ENCODE measurements at places on chromosomes 2 and 18.

DNA sequence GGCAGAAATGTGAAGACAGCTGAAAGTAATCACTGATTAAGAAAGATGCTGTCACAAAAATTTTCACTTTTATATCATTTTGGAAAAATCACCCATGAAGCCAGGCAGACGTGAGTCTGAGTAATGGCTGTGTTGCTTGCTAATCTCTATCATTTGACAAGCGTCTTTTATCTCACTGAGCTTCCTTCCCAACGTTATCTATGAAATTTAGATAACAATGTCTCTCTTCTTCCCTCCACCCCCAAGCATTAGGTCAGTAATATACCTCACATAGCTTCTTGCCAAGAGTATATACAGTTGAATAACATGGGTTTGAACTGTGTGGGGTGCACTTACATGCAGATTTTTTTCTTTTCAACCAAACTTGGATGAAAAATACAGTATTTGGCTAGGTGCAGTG, 388.6 kb upstream of the NRXN1 start:
- DNase-seq: no peak

DNA sequence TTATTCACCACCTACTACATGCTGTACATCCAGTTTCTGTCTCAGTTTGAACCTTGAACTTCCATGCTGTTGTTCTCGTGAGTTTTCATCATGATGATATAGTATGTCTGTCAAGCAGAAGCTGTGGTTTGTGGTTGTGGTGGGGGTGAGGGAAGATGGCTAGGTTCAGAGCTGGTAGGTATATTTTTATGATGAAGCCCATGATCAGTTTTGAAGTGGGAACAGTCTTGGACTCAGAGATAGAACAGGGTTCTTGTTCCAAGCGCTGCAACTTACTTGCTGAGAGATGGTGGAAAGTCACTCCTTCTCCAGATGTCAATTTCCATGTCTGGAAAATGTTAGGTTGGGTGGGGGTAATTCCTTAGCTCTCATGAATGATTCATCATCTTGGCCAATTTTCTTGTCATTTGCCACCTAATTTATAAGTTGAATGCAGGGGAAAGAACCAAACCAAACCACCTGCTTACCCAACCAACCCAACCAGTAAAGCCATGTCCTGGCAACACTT, 21.6 kb downstream of the PMAIP1 start:
- no peak for DNase-seq

DNA sequence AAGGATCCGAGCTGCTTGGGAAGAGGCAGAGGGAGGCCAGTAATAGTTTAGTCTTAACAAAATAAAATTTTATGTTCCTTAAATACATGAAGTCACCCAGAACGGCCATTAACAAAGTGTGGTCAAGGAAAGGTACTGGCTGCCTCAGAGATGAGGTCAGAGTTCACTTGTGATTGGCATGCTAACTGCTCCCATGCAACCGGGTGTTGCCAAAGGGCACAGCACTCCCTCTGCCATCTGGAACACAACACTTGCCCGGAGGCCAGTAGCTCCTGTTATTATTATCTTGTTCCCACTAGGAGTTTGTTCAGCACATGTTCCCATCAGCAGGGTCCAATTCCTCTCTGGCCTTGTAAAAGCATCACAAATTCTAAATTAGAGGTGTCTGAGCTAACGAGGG, 207.0 kb downstream of the CYP26B1 start:
- DNase-seq: no peak

DNA sequence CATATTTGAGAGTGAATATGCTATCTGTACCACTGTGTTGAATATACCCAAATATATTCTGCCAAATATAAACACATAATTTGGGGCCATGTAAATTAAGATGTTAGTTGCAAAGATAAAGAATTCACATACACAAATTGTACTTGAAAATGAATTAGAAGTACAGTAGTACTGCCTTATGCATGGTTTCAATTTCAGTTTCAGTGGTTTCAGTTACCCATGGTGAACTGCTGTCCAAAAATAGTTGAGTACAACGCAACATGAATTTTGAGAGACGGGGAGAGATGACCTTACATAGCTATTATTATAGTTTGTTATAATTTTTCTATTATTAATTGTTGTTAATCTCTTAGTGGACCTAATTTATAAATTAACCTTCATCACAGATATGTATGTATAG, 1313.0 kb upstream of the FAM98A start:
- no peak for DNase-seq

GRCh38 chr18:76855594-76855993, 33.2 kb downstream of the ZNF236 start:
- no peak for DNase-seq

DNA sequence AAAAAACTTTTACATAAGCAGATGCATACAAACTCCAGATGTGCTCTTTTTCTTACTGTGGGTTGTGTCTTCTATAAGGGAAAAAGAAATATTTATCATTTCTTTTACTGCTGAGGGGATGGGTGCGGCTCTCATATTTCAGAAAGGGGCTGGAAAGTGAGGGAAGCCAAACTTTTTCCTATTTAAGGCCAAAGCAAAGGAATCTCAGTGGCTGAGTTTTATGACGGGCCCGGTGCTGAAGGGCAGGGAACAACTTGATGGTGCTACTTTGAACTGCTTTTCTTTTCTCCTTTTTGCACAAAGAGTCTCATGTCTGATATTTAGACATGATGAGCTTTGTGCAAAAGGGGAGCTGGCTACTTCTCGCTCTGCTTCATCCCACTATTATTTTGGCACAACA, at the start of gene COL3A1:
Gene COL3A1 (plus strand): TSS at position 210 of the 400 bp plus-strand sequence. CDS start 117 bp downstream, at position 327.
- no peak for DNase-seq

DNA sequence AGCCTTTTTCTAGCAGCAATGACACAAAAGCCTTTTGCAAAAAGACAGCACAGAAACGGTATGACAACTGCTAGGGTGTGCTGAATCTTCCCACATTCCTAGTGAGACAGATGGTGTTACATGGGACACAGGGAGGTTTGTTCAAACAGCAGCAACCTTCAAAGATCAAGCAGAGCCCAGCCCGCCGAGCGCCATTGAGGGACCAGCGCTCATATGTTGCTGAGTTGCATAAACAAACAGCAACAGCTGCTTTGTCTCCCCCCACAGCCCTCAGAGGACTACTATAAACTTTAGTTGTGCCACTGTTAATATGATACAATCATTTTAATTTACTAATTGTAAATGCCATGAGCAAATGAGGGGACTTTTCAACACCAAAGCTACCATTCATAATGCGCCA, 117.7 kb downstream of the ZEB2 start:
- no peak for DNase-seq

- DNase-seq: no peak
These were observed 68.6 kb upstream of the DNMT3A start for GRCh38 chr2:25410370-25410769.

- no peak for DNase-seq
These were observed 103.8 kb upstream of the NEDD4L start for GRCh38 chr18:57940166-57940660.

DNA sequence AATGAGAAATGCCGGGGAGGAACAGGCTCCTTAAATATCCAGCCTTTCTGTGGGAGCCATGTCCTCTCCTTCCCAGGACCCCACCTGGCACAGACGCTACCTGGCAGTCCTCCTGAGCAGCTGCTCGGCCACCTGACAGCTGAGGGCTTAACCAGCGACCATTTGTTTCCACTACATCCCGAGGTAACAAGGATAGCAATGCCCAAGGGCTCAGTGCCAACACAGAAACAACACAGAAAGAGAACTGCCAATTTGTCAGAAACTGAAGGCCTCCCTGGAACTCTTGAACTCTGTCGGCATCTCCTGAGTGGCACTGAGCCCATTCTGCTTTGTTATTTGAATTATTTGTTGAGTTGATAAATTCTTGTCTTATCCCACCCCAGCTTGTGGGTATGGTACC, 122.2 kb upstream of the ARHGAP28 start:
- no peak for DNase-seq

GRCh38 chr2:210862283-210863065, 306.1 kb downstream of the CPS1 start:
- DNase-seq: no peak

GRCh38 chr2:239688122-239688681, 287.4 kb upstream of the HDAC4 start:
- DNase-seq: no peak

DNA sequence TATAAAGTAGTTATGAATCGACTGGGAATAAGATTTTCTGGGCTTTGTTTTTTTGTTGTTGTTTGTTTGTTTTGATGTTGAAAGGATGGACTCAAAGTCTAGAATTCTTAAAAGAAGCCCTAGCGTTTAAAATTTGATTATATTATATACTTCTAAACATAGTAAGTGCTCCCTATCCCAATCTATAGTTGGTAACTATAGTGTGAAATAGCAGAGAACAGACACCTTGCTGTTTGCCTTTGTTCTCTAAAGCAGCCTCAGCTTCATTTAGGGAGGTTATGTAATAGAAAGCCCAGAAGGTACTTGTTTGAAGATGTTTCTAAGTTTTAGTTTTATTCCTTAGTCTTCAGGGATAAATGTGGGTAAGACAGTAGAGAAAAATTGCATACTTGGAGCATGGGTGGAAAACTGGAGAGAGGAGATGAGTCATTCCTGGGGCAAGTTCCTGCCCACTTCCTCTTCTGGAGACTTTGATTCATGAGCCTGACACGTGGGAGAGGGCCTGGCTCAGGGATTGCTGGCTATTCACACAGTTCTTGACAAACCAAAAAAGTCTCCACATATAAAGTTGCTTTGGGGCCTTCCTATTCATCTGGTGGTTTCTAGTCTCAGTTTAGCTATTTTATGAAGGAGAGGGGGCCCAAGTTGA, 131.9 kb downstream of the MYO1B start:
- DNase-seq: peak; percentile 85

- no peak for DNase-seq
These were observed 33.1 kb downstream of the GPC1 start for GRCh38 chr2:240468303-240469238.

DNA sequence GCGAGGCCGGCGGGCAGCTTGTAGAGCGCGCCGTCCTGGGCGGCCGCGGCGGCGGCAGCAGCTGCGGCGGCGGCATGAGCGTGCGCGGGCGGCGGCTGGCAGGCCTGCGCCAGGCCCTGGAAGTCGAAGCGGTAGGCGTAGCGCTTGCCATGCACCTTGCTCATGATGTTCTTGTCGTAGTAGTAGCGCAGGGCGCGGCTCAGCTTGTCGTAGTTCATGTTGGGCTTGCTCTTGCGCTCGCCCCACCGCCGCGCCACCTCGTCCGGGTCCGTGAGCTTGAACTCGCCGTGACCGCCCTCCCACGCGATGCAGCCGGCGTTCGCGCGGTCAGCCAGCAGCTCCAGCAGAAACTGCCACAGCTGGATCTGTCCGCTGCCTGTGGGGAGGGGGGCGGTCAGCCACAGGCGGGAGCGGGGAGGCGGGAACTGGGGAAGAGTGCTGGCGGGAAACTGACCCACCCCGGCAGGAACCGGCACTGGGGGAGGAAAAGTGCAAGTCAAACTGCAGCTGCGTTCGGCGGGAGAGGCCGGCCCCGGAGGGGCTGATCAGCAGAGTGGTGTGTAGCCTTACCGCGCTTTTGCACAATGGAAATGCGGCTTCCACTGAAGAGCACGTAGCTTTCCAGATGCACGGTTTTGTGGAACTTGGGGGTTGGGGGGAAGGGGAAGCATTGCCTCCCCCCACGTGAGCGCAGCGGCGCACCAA, 3.0 kb downstream of the FEV start:
- no peak for DNase-seq

DNA sequence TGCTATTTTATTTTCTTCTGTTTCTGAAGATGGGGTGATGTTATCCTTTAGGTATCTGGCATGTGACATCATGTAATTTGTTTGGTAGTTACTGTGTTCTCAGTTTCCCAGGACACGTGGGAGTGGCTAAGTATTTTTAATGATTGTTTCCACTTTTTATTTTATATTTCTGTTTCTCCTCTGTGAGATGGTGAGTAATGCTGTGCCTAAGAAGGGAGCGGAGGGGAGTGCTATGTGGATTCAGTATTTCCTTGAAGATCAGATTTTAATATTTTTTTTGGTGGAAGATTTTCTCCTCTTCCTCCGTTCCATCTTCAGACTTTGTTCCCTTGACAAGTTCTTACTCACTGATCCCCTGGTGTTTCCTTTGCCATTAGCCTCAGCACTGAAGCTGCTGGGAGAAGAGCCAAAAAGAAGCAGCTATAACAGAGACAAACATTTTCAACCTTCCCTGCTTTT, 180.0 kb upstream of the MMADHC start:
- DNase-seq: peak; percentile 61

DNA sequence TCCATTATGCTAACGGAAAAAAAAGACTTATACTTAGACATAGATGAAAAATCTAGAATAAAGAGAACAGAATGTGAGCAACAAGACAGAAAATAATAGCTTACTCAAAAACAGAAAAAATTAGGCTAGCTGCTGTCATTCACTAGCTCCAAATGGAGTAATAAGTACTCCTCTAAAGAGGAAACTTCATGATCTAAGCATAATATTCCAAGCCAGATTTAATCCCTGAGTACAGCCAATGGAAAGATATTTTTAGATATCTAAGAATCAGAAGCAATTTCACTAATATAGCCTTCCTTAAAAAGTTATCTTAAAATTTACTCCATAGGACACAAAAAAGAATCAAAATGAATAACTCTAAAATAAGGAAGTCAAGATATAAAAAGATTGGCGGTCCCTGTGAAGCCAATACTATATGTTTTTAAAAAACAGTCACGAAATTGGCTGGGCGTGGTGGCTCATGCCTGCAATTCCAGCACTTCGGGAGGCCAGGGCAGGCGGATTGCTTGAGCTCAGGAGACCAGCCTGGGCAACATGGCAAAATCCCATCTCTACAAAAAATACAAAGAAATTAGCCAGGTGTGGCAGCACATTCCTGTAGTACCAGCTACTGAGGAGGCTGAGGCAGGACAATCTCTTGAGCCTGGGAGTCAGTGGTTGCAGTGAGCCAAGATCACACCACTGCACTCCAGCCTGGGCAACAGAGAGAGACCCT, 123.2 kb upstream of the BCL2L11 start:
- no peak for DNase-seq

- DNase-seq: no peak
These were observed 31.2 kb downstream of the NGEF start for GRCh38 chr2:232981767-232982360.

DNA sequence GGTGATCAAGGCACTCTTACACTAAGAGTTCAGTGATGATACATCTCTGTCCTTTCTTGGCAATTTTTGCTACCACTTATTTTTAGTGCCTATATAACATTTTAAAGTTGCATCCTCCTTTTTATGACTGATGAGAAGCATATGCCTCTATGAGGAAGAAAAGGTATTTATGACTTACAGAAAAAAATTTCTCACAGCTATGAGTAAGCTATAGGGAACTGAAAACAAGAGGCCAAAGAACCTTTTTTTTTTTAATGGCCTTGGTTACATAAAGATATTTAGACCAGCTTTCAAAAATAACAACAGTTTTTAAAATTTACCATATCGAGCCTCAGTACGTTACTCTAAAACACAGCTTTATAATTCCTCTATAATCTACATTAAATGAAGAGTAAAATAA, 21.3 kb downstream of the MBD5 start:
- no peak for DNase-seq

- DNase-seq: no peak
These were observed 119.4 kb downstream of the LPIN1 start for GRCh38 chr2:11865805-11866204.

DNA sequence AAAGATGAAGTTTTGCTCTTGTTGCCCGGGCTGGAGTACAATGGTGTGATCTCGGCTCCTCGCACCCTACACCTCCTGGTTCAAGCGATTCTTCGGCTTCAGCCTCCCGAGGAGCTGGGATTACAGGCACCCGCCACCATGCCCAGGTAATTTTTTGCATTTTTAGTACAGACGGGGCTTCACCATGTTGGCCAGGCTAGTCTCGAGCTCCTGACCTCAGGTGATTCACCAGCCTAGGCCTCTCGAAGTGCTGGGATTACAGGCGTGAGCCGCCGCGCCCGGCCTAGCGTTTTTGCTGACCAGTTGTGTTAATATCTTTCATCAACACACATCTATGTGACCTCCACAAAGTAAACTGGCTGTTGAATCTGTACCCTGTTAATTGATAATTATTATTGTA, 49.4 kb upstream of the KLHL14 start:
- no peak for DNase-seq

Measured in LoVo (cell line).